NCI-H1930 (cell line): ENCODE measurements at places on chromosomes 5 and 9.

DNA sequence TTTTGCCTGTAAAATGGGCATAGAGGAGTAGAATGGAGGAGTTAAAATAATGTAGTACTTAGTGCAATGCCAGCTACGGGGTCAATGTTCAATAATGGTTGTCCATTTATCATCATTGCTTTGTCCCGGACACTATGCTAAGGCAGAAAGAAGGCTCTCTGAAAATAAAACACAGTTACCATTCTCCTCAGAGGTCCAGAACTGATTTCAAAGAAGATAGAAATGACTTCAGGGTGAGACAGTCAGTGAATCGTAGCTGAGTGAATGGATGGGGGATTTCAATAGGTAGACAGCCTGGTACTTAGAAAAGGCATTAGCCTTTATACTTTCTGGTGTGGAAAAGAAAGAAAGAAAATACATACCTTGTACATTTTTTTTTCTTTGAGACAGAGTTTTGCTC lies 1.2 kb upstream of the AK3 start:
- DNase-seq, result no peak

DNA sequence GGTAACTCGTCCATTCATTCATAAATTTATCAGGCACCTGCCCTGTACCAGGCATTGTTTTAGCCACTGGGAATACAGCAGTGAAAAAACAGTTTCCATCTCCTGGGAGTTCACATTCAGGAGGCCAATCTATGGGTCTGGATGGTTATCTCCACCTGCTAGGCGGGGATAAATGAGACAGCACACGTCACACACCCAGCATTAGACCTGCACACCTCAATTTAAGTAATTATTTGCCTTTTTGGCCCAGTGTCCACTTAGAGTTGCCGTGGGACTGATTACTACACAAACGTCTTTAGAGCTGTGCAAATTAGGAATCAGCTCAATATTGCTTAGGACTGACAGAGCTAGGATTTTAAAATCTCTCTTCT lies 46.1 kb downstream of the STK10 start:
- peak; percentile 80 for DNase-seq

GRCh38 chr9:84121991-84122523 lies 141.5 kb downstream of the RMI1 start:
- no peak for DNase-seq

DNA sequence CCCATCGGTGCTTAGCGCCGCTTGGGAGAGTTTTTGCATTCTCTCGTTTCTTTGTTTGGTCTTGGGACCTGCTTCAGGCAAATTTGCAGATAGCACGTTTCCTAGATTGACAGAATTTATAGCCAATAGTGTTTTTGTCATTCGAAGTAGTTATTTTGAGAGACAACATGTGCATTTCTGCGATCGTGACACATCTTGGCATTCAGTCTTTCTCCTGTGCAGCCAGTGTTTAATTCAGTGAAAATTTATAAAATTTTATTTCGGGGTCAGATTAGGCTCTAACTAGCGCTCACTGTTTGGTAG lies 830 bp downstream of the PRRC1 start:
- DNase-seq, result no peak

DNA sequence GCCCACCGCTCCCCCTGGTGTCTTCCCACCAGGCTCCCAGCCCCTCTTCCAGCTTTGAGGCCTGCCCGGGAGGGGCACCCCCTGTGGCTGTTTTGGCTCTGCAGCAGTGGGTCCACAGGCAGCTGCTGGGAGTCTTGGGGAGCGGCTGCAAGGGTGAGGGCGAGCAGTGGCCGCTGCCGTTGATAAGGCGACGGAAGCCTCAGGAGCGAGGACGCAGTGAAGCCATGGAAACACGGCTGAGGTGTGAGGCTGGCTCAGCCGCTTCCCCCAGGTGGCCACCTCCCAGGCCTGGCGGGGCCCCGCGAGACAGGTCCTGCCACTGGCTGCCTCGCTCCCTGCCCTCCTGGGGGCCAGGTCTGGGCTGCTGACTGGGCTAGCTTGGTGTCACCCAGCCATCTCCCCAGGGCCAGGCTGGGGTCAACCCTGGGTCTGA lies 41.5 kb downstream of the CXXC5 start:
- no peak for DNase-seq

DNA sequence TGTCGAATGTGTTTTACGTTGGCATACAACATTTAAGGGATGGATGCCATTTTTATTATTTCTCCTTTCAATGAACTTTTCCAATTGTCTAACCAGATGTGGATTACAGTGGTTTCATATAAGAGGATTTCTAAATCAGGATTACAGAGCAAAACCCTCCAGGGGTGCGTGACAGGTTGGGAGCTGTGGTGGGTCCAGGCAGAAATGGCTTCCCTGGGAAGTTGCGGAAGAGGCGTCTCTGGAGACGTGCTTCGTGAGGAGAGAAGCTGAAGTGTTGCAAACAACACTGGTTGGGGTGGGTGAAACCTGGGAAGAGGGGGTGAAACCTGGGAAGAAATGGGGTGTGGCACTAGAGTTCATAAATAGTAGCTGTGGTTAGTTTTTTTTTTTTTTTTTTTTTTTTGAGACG lies 4.5 kb upstream of the RPL26L1 start:
- no peak for DNase-seq

GRCh38 chr9:126157423-126157822 lies 169.2 kb upstream of the MVB12B start:
- DNase-seq, result no peak

DNA sequence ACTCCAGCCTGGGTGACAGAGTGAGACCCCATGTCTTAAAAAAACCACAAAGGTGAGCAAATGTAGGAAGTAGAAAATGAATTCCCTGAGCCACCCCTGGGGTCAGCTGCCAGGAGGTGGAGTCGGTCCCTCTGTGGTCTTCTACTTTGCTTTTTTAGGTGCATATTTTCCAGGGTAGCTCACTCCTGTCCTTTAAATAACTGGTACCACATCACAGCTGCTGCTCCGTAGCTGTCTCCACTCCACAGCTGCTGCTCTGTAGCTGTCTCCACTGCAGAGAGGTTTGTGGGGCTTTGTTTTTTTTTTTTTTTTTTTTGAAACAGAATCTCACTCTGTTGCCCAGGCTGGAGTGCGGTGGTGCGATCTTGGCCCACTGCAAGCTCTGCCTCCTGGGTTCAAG lies 8.9 kb downstream of the WDR5 start:
- no peak for DNase-seq

DNA sequence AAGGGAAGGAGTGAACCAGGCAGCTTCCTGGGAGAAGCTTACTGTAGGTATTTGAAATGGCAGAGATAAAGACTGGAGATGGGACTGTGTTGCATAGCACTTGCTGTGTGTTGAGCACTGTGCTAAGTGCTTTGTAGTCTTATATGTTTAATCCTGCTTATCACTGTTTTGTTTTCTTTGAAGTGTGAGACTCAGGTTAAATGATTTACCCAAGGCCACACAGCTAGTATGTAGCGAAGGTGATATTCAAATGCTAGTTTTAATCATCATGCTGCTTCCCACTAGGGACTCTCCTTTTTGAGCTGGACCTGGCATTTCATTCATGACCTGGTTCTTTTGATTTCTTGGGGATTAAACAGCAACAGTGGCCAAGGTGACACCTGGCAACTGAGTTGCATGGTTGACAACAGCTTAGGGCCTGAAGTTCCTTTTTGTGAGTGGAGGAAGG lies 35.3 kb upstream of the SPRY4 start:
- no peak for DNase-seq

- no peak for DNase-seq
Observed at GRCh38 chr9:114131808-114132549, 23.4 kb upstream of the COL27A1 start.

DNA sequence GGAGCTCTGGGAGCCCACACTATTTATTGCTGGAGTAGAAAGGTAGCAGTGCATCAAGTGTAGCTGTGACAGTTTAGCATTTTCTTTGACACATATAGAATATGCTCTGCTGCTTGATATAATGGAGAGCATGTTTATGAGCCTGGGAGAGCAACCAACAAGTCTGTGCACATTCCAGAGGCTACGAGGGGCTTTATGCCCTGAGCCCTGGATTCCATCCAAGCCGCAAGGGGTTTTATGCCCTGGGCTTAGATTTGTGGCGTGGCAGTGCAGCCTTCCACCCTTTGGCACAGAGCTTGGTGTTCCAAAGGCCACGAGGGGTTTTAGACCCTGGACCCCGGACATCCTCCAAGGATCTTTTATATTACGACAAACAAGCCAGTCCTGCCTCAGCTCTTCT lies 14.6 kb downstream of the CDH6 start:
- DNase-seq, result no peak

GRCh38 chr9:86353655-86354010 lies 577 bp downstream of the TUT7 start:
- no peak for DNase-seq

- DNase-seq, result no peak
Observed at GRCh38 chr5:71904852-71905251, 185.8 kb downstream of the CARTPT start.

DNA sequence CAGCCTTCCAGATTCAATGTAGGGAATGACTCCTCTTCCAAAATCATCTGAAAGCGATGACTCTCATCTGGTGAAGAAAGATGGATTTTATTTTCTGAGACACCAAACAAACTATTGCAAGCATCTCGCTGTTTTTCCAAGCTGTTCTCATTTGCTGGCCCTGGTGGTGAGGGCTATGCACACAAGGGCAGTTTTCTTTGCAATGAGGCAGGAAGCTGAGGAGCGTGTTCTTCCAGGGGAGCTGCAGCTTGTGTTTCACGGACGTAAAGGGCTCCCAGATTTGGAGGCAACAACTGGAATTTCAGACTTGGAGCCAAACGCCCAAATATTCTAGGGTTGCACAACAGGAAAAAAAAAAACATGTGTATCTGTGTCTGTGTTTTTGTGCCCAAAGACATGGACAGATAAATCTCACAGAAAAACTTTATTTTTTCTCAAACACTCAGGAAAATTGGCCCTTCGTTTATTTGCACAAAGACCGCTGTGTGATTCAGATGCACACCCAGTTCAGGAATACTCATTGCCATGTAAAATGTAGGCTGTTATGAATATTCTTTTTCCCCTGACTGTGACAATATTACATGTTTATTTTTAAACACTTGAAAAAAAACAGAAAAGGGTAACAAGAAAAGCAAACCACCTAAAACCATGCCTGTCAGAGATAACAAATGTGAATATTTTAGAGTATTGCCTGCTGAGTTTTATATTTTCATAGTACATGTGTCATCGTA lies 151.3 kb downstream of the GAS1 start:
- no peak for DNase-seq

DNA sequence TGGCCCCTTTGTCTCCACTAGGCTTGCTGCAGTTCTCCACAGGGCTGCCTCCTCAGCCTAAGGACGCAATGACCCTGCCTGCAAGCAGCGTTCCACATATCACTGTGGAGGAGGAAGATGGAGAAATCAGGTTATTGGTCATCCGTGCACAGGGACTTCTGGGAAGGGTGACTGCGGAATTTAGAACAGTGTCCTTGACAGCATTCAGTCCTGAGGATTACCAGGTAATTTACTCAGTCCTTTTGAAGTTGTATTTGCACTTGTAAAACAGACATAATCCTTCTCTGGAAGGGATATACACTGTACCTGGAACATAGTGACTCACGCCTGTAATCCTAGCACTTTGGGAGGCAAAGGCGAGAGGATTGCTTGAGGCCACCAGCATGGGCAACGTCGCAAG lies 116.6 kb downstream of the ADGRV1 start:
- no peak for DNase-seq

DNA sequence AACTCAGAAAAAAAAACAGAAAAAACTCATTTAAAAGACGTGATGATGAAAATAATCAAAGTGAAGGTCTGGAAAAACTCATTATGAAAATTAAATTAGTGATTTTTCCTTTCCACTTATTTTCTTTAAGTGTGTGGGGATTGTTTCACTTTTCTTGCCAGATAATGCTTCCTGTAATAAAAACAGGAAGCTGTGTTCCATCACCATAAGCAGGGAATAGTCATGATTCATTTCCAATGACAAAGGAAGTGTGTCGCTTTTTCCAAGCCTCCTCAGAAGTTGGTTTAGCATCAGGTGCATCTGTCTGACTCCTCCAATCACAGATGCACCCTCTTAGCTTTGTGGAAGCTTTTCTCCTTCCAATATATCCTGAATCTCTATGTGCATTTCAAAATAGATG lies 2068.7 kb downstream of the MAT2B start:
- no peak for DNase-seq

- no peak for DNase-seq
Observed at GRCh38 chr5:146825033-146825432, 53.5 kb downstream of the PPP2R2B start.

- DNase-seq, result no peak
Observed at GRCh38 chr9:95985440-95986055, 110.1 kb downstream of the ERCC6L2 start.

DNA sequence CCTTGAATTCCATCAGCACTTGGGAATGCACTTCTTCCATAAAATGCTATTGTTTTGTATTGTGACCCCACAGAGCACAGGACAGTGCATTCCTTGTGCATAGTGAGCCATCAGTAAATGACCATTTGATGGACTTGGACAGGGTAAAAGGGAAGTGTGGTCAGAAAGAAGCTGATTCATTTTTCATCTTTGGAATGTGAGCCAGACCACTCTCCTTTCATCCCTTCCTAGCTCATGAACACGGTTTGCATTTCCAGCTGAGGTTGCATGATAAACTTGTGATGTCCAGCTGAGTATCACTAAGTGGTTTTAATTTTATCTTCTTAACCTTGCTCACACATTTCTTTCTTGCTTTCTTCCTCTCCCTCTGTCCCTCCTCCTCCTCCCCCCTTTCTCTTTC lies 101.3 kb downstream of the NUDT12 start:
- no peak for DNase-seq

GRCh38 chr5:76082772-76083554 lies at the start of gene SV2C:
Gene SV2C (plus strand): TSS chr5:76083383. CDS start chr5:76131751, 48,368 bp downstream.
- DNase-seq, result peak; percentile 2

DNA sequence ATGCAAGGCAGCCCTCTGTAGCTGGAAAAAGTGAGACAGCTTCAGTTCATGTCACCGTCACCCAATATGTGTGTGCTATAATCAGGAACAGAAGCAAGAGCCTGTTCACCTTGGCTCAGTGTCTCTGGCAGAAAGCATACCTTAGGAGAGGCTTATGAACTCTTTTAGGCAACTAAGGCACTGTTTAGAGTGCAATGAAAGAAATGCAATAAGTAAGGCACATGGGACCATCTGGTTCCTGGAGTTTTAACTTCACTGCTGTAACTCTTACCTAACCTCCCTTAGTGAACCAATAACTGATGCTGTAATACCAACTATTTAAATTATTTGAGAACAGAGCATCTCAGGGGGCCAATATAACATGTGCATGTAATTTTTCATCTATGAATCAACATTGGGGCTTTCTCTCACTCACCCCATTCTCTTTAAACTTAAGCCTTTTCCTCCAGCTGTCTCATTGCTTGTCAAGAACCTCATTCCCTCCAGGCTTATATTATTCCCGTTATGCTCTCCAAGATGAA lies 32.4 kb downstream of the C9 start:
- DNase-seq, result no peak
